ENCODE measurements at places on chromosomes 5 and 9. TPM values are rescaled to one million over a fixed set of nuclear protein-coding genes. Genes with fewer than 3 reads are reported as not detected.

- no peak for DNase-seq
Observed at GRCh38 chr5:150429410-150429873, 16.7 kb upstream of the CD74 start.

- peak; percentile 94 for DNase-seq
Observed at GRCh38 chr9:114930056-114930812, at the start of gene TNFSF8. Gene TNFSF8 (minus strand): TSS chr9:114930591. CDS start chr9:114930303, 288 bp downstream.

GRCh38 chr9:68505681-68506409, 34.8 kb downstream of the TMEM252 start:
- no peak for DNase-seq

DNA sequence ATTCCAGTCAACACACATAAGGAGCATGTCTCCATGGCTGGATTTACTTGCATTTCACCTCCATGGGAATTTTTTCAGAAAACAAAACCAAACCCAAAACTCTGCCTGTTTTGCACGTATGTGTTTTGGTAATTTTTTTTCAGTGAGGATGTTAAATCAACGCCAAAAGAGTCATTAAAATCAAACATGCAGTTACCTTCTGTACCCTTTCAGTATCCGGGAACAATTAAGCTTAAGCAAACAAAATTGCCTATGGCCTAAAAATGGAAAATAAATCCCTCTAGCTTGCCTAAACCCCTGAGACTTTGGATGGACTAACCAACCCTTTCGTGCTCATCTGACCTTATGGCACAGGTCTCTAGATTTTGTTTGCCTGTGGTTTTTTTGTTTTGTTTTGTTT, 209.2 kb upstream of the KLF4 start:
- no peak for DNase-seq

The SPINK5 gene
- not detected for total RNA-seq
